Left hindlimb (tissue), 1 donor: ENCODE measurements at places on chromosomes 13 and 19.
A peak's percentile ranks its signal among the peaks of the same experiment; 100 is the strongest.

GRCh38 chr13:19591864-19592263 lies 30.5 kb upstream of the TPTE2 start:
- DNase-seq: no peak

- DNase-seq: no peak
These were observed 1442.6 kb downstream of the SLITRK5 start for GRCh38 chr13:89113744-89114143.

DNA sequence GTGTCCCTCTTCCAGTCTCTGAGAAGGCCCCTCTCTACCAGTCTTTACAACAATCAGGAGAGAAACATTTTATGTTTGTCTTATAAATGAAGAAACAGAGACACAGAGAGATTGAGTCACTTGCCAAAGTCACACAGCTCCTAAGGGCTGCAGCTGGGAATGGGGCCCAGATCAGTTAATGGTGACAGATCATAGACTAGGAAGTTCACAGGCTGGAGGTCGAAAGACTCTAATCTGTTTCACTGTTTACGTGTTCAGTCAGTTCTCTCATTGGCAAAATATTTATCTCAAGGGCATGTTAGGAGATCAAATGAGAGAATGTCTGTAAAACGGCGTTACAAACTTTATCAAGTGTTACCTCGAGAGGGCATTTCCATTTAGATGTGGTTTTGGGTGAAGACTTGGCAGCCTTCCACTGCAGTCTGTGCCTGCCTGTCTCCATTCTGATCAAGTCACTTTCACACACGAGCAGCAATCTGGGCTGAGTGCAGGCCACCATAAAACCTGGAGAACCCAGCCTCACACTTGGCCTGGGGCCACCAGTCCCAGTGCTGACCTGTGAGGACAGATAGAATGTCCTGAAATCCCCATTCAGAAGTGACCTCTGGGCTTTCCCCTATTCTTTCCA lies 65.1 kb downstream of the SIAH3 start:
- DNase-seq: no peak

DNA sequence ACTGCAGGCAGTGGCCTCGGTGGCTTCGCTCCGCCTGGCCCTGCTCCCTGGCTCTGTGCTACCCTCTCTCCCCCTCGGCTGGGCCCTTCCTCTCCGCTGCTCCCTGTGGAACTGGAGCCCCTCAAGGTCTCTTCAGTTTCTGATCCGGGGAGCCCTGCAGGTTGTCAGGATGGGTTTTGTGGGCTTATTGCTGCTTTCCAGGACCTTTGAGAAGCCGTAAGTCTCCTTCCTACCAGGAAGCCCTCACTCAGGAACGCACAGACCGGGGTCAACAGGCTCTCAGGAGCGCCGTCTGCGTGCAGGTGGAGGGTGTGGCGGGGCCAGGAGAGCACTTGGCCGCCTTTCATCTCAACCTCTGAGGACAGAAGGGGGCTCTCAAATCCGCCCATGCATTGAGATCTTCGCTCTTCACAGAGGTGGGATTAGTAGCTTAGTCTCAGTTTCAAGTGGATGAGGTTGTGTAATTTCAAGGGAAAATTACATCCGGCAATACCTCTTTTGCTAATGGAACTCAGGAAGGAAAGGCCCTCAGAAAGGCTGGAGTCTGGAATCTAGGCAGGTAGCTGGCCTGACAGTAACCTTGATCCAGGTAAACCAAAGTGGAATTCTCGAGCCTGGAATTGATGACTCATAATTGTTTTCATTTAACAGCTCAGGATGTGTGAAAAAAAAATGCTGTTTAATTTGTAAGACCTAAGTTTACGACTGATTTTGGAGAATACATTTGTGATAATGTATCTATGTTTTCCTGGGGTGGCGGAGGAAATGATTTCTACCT lies 102.0 kb downstream of the ATP11A start:
- DNase-seq: no peak

DNA sequence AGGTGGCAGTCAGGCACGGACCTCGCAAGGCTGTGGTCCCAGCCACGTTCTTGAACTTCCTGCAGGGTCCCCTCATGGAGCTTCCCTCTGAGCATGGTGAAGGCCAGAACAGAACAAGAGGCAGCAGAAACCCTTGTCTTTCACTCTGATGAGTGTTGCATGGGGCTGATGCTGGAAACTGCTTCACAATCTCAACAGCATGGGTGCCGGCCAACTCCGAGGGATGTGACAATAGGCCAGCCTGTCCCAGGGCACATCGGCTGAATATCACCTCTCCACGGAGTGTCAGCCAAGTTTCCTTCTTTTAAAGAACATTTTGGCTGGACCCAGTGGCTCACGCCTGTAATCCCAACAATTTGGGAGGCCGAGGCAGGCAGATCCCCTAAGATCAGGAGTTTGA lies 173.9 kb downstream of the FOXO1 start:
- no peak for DNase-seq

DNA sequence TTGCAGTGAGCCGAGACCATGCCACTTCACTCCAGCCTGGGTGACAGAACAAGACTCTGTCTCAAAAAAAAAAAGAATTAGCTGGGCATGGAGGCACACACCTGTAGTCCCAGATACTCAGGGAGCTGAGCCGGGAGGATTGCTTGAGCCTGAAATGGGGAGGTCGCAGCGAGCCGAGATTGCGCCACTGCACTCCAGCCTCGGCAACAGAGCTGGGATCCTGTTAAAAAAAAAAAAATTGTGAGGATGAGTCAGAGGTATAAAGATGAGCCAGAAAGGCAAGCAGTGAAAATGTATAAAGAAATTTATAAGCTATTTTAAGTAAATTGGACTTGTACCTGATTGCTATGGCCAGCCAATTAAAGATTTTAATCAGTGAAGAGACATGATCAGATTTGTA lies 21.1 kb downstream of the KBTBD6 start:
- no peak for DNase-seq

GRCh38 chr19:34475975-34476594 lies 5.5 kb upstream of the WTIP start:
- no peak for DNase-seq

- no peak for DNase-seq
These were observed 12.3 kb upstream of the ARHGEF18 start for GRCh38 chr19:7336321-7336973.

GRCh38 chr19:55463583-55464031 lies 944 bp downstream of the C19orf85 start:
- no peak for DNase-seq

GRCh38 chr13:99028890-99029289 lies 51.0 kb upstream of the DOCK9 start:
- DNase-seq: no peak

- DNase-seq: no peak
These were observed 3.1 kb upstream of the CCDC70 start for GRCh38 chr13:51858433-51859247.

- peak; percentile 29 for DNase-seq
These were observed 35.3 kb upstream of the NPAS1 start for GRCh38 chr19:46984077-46985010.

DNA sequence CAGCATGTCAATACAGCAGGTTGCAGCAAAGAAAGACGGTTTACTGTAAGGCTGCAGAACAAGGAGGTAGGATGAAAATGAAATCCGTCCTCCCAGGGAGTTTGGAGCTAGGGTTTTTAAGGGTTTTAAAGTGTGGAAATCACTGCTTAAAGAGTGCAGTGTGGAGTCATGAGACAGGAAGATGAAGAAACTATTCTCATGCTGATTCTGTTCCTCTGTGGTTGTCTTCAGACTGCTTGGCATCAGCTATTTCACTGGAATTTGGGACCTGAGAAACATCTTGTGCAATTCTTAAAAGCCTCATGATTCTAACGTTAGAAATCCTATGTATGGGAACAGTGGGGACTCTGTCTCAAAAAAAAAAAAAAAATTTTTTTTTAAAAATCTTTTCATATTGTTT lies 11.4 kb downstream of the ZNF331 start:
- DNase-seq: no peak

DNA sequence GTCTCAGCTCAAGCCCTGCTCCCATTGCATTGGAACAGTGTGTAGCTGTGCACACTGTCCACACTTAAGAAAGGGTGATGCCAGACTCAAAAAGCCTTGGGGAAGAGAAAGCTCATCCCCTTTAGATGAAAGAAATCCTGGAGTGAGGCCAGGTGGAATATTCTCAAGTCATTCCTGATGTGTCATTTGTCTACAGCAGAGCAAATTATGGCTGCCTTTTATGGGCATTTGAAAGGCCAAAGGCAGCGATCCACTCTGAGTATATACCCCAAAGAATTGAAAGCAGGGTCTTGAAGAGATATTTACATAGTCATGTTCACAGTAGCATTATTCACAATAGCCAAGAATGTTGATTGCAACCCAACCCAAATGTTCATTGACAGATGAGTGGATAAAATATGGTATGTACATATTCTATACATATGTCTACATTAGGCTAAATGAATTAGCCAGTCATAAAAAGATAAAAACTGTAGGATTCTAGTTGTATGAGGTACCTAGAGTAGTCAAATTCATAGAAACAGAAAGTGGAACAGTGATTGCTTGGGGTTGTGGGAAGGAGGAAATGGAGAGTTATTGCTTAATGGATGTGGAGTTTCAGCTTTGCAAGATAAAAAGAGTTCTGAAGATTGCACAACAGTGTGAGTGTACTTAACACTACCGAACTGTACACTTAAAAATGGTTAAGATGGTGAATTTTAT lies 214.9 kb downstream of the KCNRG start:
- DNase-seq: no peak

DNA sequence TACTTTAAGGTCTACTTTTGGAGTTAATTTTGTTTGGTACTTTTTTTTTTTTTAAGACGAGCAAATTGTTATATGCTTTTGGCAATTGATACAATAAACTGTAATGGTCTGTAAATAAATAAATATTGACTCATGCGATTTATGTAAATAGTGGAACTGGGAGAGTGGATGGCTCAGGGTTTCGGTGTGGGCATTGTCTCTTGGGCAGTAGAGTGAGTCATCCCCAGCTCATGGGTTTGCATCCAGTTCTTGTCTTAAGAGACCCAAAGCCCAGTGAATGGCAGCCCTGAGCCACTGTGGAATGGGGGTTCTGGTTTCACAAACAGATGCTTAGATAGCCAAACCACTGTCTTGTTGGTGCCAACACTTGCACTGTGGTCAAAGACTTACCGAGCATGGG lies 33.0 kb downstream of the FGF9 start:
- no peak for DNase-seq

GRCh38 chr19:44770550-44771257 lies 7.0 kb upstream of the CBLC start:
- peak; percentile 81 for DNase-seq

DNA sequence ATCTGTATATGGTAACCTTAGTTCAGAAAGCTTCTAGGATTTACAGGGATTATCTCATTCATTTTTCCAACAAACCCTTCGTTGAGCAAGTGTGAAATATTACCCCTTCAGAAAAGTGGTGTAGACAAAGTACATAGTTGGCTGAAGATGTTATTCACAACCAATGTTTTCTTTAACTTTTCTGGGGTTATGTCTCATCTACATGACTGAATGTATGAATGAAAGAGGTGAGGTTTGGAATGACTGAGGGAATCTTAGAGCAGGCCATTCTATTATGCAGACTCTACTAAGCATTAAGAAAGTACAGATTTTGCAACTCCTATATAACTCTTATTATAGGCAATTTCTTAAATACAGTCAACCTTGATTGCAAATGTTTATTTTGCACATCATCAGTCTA lies 167.2 kb downstream of the NDFIP2 start:
- DNase-seq: no peak

- DNase-seq: no peak
These were observed 12.2 kb upstream of the CLC start for GRCh38 chr19:39749981-39750380.

GRCh38 chr19:5967994-5968430 lies 9.9 kb downstream of the RANBP3 start:
- peak; percentile 62 for DNase-seq
